Astrocyte of the spinal cord (primary cell): ENCODE measurements at places on chromosomes 6 and 20.

DNA sequence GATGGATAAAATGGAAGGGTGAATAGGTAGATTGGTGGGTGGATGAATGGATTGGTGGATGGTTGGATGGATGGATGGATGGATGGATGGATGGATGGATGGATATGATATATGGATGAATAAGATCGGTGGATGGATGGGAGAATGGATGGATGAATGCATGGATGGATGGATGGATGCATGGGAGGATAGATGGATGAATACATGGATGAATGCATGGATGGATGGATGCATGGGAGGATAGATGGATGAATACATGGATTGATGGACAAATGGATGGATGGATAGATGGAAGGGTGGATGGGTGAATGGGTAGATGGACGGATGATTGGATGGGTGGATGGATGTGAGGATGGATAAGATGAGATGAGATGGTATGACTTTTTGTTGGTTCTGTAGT lies 95.7 kb upstream of the DUSP22 start:
- no peak for DNase-seq

DNA sequence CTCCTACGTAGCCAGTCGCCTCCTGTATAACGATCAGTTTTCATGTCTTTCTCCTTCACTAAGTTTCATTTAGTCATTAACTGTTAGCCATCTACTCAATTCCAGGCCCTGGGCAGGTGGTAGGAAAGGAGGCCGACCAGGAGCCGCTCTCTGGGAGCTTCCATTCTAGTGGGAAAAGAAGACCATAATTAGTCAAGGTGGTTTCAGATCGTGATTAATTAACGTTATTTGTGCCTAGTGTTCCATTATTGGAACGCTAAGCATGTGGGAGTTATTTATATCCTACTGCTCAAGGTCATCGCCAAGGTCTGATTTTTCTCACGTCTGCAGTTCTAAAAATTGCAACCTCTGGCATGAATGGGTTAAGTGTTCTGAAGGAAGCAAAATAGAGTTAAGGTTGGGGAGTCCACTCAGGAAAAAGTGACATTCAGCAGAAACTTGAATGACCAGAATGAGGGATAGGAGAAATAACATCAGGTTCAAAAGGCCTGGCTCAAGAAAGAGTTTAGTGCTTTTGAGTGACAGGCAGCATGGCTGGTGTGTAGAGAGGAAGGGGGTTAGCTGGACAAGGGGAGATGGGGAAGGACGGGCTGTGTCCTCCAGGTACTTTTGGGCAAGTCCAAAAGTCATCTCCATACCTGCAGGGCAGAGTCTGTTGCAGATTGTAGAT lies 812 bp downstream of the SLC9A8 start:
- DNase-seq: no peak

DNA sequence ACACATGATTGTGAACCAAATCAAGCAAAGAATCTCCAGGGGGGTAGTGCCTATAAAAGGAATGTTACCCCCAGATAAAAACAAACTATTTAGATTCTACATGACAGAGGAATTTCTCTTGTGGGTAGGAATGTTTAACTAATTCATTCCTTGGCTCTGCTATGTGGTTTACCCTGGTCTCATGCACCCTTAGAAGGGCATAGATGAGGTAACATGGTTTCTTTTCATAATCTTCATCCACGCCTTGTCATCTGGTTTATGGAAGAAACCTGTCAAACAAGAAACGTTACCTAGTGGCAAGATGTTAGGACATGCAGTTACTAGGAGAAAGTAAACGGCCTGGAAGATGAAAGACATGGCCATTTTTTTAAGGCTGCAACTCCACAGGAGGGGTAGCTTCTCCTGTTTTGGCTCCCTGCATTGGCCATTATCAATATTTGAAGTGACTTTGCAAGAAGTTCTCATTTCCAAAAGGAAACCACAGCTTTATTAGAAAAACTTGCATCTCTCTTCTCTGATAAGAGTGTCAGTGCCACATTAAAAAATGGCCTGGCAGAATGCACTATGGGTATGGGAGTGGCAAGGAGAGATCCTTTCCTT lies 45.5 kb downstream of the STX11 start:
- peak; percentile 33 for DNase-seq

DNA sequence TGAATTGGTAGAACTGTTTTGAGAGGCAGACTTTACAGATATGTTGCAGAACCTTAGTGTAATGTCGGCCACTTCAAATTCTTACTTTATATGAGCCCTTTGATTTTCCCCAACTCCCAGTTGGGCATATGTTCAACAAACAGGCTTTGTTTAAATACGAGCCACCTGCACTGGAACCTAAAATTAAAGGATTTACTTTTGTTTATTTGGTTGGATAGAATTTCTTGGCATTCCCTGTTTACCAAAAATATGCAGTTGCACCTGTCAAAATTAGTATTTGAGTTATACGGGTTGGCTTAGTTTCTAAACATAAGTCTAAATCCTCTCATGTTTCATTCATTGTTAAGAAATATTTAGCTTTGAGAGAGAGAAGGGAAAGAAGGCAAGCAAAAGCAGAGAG lies 2.4 kb upstream of the GLYATL3 start:
- DNase-seq: no peak

GRCh38 chr6:107554918-107555317 lies 65.0 kb downstream of the SOBP start:
- no peak for DNase-seq

- DNase-seq: no peak
Observed at GRCh38 chr20:40262219-40262618, 426.8 kb downstream of the MAFB start.

GRCh38 chr6:22928775-22929174 lies 359.4 kb downstream of the HDGFL1 start:
- DNase-seq: no peak

GRCh38 chr6:15376900-15377487 lies 131.1 kb downstream of the JARID2 start:
- DNase-seq: no peak

- peak; percentile 65 for DNase-seq
Observed at GRCh38 chr20:50913690-50914375, 17.4 kb downstream of the ADNP start.

DNA sequence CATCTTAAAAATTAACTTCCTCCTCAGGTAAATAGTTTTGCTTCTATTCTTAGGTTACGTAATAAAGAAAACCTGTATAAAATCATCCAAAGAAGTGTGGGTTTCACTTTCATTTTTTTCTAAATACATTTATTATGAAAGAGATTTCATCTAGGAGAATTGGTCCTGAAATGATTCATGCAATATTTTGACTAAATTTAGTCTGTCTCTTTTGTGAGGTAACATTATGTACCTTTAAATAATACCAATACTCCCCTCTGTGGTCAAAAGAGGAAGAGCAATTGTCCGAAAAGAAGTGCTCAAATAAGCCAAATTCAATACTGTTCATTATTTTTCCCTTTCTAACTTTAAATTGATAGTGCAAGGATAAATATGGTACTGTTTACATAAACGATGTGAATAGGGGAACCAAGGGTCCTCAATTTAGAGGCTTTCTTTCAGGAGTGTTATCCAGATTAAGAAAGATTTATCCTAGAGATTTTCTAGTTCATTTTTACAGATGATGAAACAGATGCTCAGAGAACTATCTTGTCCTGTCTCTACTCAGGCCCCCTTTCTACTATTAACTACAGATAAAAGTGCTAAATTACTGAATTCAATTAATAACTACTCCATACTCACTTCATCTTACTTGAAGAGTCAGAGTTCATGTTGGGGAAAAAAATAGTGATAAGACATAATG lies 26.2 kb downstream of the CYP39A1 start:
- peak; percentile 56 for DNase-seq

GRCh38 chr6:118469468-118469867 lies 78.6 kb upstream of the PLN start:
- no peak for DNase-seq

- DNase-seq: no peak
Observed at GRCh38 chr6:43444036-43444435, 11.3 kb downstream of the DLK2 start.

- DNase-seq: no peak
Observed at GRCh38 chr6:33904050-33904746, 100.4 kb upstream of the MLN start.

GRCh38 chr6:26383624-26384417 lies 913 bp downstream of the BTN2A2 start:
- peak; percentile 75 for DNase-seq

DNA sequence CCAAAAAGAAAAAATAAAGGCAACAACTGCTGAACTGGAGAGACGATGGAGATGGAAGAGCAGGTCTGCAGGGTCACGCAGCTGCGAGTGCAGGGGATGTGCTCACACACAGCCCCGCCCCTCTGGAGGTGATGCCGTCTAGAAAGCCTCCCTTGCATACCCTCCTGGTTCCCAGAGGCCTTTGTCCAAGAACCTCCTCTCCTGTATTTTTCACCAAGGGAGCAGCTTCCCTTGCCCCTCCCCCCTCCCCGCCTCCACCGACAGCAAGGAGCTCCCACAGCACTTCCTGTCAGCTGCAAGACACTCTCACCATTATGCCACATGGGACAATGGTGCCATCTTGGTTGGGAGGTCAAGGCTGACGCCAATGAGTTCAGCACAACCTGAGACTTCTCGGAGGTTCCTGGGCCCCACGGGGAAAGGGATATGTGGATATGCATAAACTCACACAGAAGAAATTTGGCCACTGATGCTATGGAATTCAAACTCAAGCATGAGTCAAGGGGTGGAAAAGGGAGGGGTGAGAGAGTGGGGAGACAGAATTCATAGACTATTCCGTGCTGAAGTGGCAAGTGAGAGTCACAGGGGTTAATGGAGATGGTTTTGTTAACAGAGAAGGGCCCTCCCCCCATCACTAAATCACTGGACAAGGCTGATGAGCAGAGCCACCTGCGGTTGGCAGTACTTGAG lies 132.9 kb downstream of the SCML4 start:
- DNase-seq: peak; percentile 76

DNA sequence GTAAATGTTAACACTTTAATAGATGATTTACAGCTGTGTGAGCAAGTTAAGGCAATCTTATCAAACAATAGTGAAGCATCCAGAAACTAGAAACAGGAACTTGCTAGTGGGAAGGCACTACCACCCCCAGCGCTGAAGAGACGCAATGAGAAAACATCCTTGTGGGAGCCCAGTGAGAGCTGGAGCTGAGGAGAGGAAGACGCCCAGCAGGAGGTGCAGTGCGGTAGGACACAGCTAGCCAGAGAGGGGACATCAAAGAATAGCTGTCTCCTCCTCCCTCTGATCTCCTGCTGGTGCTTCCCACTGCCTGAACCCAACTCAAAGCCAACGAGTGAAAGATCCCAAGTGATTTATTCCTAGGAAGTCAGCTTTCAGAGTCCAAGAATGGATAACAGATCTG lies 140.3 kb downstream of the COL12A1 start:
- DNase-seq: peak; percentile 93

- DNase-seq: no peak
Observed at GRCh38 chr20:54351371-54352136, 123.8 kb upstream of the DOK5 start.

- no peak for DNase-seq
Observed at GRCh38 chr6:162690158-162690557, 37.4 kb downstream of the PRKN start.

- no peak for DNase-seq
Observed at GRCh38 chr6:150503041-150503440, 96.6 kb upstream of the PLEKHG1 start.

DNA sequence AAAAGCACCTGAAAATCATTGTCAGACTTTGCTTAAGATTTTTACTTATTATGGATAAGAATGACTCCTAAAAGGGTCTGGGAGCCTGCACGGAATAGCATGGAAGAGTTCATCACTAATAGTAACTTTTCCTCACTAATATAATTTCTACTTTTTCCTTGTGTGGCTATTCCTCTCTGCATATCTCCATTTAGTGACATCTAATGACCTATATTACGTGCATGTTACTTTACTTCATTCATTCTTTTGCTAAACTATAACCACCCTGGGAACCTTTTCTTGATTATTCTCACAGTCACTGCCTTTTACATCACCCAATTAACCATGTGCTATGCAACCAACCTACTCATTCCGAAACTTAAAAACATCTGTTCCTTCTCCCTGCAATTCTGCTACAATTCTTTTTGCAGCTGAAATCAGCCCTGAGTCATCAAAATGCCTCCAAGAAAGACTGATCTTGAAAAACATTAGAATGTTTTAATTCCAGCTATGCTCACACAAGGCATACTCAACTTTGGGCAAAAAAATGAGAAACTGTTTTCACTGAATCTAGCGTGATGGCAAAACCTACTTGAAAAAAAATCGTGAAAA lies 313.3 kb downstream of the RNGTT start:
- peak; percentile 73 for DNase-seq

GRCh38 chr6:54467384-54467783 lies 159.1 kb downstream of the TINAG start:
- no peak for DNase-seq

DNA sequence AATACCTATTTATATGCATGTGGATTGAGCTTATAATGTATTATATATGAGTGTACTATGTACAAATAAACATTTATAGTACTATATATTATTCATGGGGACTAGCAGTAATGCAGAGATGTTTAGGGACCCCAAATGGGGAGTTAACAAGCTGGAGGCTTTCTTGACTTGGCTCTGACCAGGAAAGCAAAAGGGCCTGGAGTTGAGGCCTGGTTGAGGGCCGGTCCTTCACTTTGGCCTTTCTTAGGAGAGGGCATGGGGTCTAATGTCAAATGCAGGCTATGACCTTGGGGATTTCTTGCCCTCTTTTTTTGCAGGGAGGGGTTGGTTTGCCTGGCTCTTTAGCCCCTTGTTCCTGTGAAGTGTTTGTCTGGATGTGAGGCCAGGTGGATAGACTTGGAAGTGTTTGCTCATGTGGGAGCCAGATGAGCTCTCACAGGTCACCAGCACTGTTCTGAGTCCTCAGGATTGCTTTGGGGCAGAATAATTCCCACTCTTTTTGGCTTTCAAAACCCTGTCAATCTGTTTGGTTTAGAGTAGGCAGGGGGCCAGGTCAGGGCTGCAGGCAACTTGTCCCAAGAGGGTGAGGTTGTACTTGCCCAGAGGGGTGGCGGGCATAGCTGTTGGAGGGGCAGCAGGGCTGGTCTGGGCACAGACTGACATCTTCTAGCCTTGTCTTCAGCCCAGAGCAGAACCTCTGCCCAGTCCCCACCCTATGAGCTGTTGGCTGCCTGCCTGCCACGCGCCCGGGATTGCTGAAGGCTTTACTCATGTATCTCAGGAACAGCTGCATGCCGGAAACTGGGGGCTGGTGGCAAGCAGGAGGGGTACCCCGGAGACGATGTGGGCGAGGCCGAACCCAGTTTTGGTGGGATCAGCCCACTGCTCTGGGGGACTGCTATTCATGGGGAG lies 14.6 kb downstream of the TJAP1 start:
- peak; percentile 77 for DNase-seq

- no peak for DNase-seq
Observed at GRCh38 chr6:6741264-6741663, 152.7 kb downstream of the LY86 start.
